ENCODE measurements at places on chromosomes 2 and 18.

- no peak for DNase-seq
Measured at GRCh38 chr18:76668546-76668945, 153.8 kb upstream of the ZNF236 start.

GRCh38 chr2:137000811-137001210 is 235.5 kb downstream of the THSD7B start:
- DNase-seq: no peak

DNA sequence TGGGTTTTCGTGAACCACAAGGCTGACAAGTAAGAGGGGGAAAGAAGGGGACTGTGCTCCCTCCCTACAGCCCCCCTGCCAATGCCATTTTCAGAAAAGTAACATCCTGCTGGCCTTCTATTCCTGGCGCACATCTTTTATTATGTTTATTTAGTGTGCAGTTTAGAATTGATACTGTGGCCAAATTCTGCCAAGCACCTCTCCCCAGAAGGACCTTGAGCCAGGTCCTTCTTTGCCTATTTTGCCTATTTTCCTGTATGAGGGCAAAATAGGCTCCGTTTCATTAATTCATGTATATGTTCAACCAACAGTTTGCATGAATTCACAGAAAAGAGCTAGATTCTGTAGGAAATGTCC is 136.0 kb downstream of the MYO3B start:
- no peak for DNase-seq

DNA sequence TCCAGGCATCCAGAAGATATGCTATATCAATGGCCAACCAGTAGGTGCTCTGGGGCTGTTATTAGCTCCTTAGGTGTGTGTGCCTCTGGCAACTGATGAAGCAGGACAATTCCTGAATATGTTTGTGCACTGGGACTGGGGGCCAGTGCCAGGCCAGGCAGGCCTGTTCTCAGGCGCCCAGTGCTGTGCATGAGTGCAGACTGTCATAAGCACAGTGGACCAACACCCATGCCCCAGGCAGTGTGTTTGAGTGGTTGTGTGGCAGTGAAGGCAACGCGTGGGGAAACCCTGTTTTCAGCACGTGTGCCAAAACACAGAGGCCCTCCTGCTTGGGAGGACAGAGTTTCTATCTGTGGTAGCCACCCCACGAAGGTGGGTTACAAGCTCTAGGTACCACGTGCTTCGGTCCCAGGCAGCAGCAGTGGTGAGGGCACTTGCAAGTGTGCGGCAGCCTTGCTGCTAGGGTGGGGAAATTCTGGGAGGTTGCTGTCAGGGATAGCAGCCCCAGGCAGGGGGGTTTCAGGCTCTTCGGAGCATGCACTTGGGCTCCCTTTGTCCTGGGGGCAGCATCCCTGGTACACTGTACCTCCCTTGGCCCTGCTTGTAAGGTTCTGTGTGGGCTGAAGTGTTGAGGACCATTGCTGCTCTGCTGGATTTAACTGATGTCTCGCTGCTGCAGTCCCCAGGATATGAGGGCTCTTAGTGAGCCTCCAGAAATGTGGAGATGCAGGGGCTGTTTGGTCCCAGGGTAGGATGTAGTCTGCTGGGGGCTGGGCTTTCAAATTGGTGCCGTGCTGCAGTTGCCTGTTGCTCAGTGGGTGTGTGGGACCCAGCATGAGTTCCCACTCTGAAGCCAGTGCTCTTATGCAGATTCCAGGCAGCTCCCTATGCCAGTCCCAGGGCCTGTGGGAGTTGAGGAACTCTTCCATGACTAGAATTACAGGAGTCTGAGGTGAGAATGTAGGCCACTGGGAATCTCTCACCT is 280.9 kb downstream of the RPRM start:
- no peak for DNase-seq

- no peak for DNase-seq
Measured at GRCh38 chr2:1670636-1671035, 73.7 kb downstream of the PXDN start.

DNA sequence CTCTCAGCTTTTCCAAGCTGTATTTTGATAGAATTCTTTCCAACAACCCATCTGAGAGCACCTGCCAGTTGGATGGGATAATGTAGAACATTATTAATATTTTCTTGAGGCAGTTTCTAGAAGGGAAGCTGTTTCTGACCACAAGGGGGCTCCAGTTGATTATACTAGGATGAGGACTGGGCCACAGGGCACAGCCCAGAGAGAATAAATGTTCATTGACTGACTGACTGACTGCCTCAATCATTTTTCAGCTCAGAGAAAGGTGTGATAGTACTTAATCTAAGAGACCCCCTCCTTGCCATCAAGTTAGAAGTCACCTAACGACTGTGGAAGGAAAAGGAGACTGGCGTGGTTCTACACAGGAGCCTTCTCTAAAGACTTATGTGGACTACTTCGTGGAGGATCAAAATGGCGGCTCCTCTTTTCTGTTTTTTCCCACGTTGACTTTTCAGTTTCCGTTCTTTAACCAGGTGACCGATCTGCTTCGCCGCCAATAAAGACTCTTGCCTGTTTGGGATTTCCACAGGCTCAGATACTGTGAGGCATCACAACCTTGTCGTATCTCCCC is 31.9 kb upstream of the CREG2 start:
- DNase-seq: peak; percentile 51

GRCh38 chr2:241088376-241088775 is 13.7 kb downstream of the MTERF4 start:
- no peak for DNase-seq

DNA sequence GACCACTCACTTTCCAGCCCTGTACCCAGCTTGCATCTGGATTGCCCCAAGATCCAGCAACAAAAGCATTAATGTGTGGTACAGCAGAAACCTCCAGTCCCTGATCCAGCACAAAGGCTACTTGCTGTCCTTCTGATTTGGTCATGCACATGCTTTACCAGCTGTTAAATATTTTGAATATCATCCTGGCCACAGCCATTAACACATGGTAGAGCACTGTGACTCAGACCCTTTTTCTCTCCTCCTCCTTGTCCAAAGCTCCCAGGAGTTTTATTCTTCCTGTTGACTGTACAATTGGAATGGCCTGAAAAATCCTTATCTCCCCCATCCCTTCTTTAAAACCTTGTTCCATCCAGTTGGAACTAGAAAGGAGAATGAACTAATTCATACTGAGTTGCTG is 419.7 kb upstream of the TNP1 start:
- no peak for DNase-seq

GRCh38 chr2:33903215-33903614 is 304.1 kb upstream of the FAM98A start:
- no peak for DNase-seq

DNA sequence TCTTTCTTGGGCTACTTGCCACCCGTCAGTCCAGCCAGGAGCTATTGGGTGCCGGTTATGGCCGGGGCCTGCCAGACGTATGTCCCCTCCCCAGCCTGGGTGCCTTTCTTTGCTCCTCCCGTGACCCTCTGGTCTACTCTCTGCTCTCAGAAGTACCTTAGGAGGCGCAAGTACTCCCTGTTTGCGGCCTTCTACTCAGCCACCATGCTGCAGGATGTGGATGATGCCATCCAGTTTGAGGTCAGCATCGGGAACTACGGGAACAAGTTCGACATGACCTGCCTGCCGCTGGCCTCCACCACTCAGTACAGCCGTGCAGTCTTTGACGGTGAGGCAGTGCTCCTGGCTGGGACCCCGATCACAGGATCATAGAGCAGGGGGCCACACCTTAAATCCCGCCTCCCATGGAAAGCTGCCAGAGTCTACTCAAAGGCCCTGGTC is 99.5 kb downstream of the DYSF start:
- DNase-seq: no peak

GRCh38 chr2:147916723-147917122 is 71.9 kb downstream of the ACVR2A start:
- DNase-seq: no peak

GRCh38 chr2:27714851-27715291 is 51.2 kb downstream of the SLC4A1AP start:
- no peak for DNase-seq

GRCh38 chr2:10410001-10410822 is 37.9 kb downstream of the ODC1 start:
- no peak for DNase-seq

All from neural crest cell (in vitro differentiated cells).